T-helper 1 cell (primary cell): ENCODE measurements at places on chromosomes 13 and 19.
A peak's percentile ranks its signal among the peaks of the same experiment; 100 is the strongest.

GRCh38 chr13:60753641-60754040 is 356.6 kb downstream of the TDRD3 start:
- DNase-seq: no peak

DNA sequence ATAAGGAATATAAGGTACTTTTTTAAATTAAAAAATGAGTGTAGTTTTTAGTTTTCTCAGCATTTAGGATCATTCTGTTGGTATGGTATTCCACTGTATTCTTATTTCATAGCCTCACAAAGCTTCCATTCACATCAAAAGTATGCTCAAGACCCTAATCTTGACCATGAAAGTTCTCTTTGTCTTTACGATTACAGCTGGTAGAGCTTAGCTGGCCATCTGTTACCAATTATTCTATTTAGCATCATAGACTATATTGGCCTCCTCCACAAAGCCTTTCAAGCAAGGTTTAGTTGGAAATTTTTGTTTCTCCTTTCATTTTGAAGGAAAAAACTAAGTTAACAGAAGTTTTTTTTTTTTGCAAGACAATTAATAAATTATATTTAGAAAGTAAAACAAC is 245.1 kb downstream of the KCTD12 start:
- DNase-seq: no peak

GRCh38 chr13:102035969-102036368 is 365.9 kb downstream of the FGF14 start:
- DNase-seq: no peak

- peak; percentile 52 for DNase-seq
These were observed 37.4 kb downstream of the SCGB2B2 start for GRCh38 chr19:34639491-34640085.

DNA sequence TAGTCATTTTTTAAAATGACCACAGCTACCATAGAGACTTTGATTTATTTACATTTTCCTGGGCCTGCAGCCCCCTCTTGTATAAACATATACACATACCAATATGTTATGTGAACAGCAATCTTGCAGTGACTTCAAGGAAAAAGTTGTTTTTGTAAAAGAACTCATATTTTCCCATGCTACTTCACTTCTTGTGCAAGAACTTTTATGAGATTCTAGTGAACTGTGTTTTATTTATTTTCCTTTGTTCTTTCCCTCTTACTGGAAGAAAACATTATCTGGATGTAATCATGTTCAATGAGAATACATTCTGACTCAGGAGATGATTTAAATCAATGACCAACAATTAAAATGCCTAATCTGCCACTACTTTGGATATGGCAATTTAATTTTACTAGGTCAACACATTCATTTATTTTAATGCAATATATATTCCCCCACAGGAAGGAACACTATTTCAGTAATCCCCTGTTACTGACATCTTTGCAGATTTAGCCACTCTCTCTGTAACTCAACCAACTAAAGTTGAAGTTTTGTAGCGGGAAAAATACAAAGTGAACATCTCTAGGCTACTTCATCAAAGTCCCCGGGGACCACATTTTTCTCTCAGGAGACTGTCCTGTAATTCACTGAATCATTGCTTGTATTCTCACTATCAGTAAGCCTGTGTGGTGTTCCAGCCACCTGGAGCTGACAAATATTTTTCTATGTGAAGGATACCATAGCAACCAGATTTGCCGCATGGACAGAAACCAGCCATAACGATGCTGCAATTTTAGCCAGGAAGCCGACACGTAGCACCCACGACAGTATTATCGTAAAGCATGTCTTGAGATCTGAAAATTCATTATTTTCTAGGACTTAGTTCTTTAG is 90.5 kb downstream of the STARD13 start:
- no peak for DNase-seq

GRCh38 chr13:99280166-99280565 is 22.0 kb upstream of the GPR18 start:
- DNase-seq: no peak

GRCh38 chr19:30755581-30755980 is 383.4 kb downstream of the ZNF536 start:
- DNase-seq: no peak

DNA sequence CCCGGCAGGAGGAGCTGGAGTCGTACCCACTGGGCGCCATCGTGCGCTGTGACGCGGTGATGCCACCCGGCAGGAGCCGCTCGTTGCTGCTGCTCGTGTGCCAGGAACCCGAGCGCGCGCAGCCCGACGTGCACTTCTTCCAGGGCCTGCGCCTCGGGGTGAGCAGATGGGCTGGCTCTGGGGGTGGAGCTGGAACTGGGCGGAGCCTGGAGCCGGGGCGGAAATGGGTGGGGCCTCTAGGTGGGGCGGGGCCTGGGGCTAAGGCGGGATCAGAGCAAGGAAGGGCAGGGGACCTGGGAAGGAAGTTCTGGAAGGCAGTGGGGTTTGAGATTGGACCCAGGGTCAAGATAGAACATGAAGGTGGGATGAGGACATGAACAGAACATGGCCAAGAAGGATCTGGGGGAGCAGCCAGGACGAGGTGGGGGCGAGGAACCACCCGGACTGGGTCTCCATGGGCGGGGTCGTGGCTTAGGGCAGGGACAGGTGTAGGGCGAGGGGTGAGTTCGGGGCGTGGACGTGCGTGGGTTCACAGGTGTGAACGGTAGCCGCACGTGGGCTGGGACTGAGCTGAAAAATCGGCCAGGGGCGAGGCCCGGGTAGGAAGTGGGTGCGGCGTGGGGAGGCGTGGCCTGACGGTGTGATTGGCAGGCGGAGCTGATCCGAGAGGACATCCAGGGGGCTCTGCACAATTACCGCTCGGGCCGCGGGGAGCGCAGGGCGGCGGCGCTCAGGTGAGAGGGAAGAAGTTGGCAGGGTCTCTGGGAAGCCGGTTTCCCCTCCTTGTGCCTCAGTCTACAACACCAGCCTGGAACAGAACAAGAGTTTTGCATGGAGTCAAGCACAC is 4.7 kb downstream of the EPS8L1 start:
- DNase-seq: peak; percentile 48

- no peak for DNase-seq
These were observed 1.8 kb upstream of the STARD13 start for GRCh38 chr13:33287142-33287882.

DNA sequence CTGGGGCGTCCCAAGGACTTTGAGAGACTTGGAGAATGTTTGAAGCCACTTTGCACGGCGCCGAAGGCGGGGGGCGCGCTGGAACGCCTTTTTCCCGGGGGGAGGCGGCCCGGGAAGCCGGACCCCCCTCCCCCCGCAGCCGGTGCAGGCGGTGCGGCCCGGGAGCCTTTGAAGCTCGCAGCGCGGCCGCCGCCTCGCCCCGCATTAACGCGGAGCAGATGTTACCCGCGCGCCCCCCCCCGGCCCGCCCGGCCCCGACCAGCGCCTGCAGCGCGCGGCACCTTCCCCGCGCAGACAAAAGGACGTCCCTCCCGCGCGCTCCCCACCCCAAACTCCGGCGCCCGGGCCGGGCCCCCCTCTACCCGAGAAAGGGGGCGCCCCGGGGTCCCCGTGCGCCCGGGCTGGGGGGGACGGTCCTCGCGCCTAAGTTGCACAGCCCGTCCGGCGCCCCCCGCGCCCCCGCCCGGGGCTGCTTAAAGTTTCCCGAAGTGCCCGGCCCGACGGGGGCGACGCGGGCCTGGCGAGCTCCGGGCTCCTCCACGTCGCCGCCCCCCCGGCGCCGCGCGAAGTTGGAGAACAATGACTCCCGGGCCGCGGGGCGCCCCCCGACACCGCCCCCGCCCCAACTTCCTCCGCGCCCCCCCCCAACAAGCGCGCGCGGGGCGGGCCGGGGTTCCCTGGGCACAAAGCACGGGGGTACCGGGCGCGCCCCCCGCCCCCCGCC is 685 bp downstream of the TCF3 start:
- no peak for DNase-seq

DNA sequence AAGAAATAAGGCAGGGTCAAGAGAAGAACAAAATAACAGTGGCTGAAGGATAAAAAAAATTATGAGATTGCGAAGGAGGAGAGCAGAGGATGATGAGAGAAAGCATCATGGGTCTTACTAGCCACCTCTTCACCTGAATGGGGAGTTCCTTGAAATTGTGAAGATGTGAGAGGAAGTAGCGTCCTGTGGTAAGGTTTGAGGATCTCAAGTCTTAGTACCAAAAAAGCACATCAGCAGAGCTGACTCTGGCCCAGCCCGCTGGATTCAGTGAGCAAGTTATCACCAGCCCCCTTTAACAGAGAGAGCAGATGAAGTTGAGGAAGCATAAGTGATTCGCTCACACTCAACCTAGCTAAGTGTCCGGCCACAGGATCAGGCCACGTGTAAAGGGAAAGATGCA is 61.8 kb downstream of the RXFP2 start:
- DNase-seq: no peak

GRCh38 chr19:1225440-1226226 is 12.2 kb downstream of the CBARP start:
- no peak for DNase-seq

DNA sequence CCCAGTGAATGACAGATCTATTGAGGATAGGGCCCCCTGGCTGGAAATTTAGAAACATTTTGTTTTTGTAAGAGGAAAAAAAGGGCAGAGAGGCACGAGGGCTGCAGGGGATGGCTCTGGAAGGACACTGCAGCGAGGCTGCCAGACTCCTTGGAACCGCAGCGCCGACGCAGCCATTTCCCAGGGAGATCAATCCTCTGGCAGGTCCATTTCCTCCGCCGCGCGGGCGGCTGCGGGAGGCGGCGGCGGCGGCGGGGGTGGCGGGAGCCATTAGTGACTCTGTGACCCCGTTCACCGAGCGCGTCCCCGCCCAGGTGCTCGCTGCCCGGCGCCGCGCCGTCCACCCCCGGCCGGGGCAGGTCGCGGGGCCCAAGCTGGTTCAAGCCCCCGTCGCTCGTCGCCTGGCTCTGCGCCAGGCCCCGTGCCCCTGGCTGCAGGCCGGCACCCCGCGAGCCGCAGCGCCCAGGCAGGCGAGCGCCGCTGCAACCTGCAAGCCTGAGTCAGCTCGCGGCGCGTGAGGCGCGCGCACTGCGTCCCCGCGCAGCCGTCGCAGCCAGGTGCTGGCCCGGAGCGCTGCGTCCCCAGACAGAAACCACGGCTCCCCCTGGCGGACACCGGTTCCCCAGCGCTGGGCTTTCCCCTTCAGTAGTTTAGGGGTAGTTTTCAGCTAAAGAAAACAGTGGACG is 192.6 kb downstream of the KATNAL1 start:
- peak; percentile 88 for DNase-seq

DNA sequence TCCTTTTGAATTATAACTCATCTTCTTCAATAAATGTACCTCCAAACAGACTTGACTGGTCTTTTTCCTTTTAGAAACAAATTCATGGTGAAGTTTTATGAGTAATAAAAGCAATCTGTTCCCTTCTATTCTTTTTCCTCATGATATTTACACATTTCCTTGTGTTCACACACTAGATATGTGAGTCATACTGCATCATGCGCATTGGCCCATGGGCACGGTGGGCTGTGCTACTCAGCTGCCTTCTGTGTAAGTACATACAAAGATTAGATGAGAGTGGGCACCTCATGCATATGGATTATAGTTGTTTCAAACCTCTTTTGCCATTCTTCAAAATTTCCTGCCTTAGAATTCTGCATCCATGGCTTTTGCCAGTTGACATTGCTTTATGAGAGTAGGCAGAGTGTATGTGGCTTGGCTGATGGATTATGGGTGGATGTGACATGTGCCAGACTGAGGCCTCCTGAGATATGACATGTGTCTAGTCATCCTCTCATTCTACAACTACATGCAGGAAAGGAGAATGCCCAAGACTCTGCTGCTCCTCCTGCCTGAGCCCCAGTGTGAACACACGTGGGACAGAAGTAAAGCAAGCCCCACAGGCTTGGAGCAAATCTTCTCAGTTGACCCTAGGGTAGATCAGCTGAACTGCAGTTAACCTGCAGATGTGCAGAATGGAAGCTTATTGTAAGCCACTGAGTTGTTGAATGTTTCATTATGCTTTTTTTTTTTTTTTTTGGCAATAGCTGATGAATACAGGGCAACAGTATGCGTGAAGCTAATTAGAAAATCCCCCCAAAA is 109.9 kb downstream of the RBM26 start:
- DNase-seq: no peak

DNA sequence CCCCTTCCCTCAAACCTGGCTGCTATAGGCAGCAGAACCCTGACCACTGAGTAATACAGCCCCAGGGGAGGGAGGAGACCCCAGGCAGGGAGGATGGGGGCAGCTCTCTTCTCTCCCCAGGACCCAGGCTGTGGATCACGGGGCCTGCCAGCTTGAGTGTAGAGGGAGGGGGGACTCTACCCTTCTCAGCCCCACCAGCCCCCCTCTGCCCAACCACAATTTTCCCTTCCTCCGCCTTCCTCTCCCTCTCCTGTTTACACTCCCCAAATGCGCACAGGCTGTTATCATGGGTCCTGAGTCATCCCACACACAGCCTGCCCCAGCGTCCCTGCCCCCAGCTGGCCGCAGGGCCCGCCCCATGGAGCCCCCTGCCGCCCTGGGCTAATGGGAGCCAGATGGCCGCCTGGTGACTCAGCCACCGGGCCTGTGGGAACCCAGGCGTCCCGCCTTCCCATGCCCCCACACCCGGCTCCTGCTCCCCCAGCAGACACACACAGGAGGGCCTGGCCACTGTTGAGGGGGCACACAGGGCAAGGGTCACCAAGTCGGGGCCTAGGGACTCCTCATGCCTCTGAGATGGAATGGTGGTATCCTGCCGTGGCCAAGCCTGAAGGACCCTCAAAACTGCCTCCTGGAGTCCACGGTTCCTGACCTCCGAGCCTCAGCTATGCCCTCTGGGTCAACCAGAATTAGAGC is 13.6 kb downstream of the CCDC97 start:
- no peak for DNase-seq

- DNase-seq: no peak
These were observed 1.6 kb downstream of the ELAVL3 start for GRCh38 chr19:11479090-11479897.

DNA sequence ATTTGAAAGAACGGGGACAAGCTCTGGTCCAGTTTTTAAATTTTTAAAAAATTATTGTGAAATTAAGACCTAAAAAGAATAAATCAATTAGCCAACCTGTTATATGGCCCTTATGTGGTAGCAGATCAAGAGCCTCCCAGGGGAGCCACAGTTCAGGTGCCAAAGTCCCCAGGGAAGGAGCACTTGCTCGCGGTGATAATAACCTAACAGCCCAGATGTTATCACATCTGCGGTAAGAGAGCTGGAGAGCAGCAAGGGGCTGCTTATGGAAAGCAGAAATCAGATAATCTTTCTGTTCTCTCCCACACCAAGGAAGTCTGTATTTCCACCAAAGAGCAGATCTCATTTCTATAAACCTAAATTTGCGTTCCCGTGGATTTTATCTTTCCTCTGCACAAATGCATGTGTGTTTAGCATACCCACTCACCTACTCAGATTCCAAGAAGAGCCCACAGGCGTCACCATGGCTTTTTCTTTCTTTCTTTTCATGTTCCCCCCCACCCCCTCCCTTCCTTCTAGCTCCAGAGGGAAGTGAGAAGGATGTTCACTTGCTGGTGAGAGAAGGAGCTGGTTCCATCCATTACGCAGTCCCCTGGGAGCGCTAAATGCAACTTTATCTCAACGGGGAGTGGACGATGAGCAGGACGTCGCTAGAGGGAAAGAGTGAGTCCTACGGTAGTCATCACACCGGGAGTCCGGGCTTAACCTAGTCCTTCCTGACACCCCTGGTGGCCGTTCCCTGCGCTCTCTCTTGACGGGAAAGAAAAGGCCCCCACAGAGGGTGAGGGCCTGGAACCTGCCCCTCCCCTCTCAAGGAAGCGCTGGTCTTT is 1.6 kb upstream of the POU4F1 start:
- DNase-seq: no peak

- no peak for DNase-seq
These were observed 62.2 kb downstream of the RASA3 start for GRCh38 chr13:114070098-114070799.

- DNase-seq: no peak
These were observed 12.9 kb upstream of the IGSF23 start for GRCh38 chr19:44600466-44600865.
